ENCODE measurements at places on chromosomes 11 and 22. TPM values are rescaled to one million over a fixed set of nuclear protein-coding genes. Genes with fewer than 3 reads are reported as not detected.

The SCN4B gene
- polyA plus RNA-seq = 0.39 TPM

The CDHR5 gene
- polyA plus RNA-seq = 0.27 TPM

The OR52N1 gene
- not detected for polyA plus RNA-seq

The DBX1 gene
- polyA plus RNA-seq = not detected

The PATE4 gene
- polyA plus RNA-seq = not detected

The RTL10 gene
- 15.7 TPM for polyA plus RNA-seq

The DNAJB7 gene
- 0.39 TPM for polyA plus RNA-seq

The OR52N4 gene
- polyA plus RNA-seq = not detected

The CREB3L1 gene
- polyA plus RNA-seq = 11.7 TPM

The KRTAP5-11 gene
- polyA plus RNA-seq = not detected

The UBQLNL gene
- 2.1 TPM for polyA plus RNA-seq

The C11orf71 gene
- 16.7 TPM for polyA plus RNA-seq

The SMIM35 gene
- not detected for polyA plus RNA-seq

The TTC36 gene
- polyA plus RNA-seq = 4.6 TPM

The C11orf52 gene
- polyA plus RNA-seq = 7.6 TPM

The AASDHPPT gene
- polyA plus RNA-seq = 109 TPM

The SCN2B gene
- polyA plus RNA-seq = 2.2 TPM

The OR51B4 gene
- polyA plus RNA-seq = not detected

The KCNA4 gene
- polyA plus RNA-seq = 1.5 TPM

The HORMAD2 gene
- not detected for polyA plus RNA-seq

The AQP11 gene
- polyA plus RNA-seq = 2.7 TPM

The CCDC188 gene
- polyA plus RNA-seq = not detected

The TMEM191B gene
- polyA plus RNA-seq = 19.2 TPM

The MIF gene
- polyA plus RNA-seq = 4,717 TPM

The FADS1 gene
- 183 TPM for polyA plus RNA-seq

The MRGPRF gene
- 9.7 TPM for polyA plus RNA-seq

The RHOG gene
- polyA plus RNA-seq = 29.2 TPM

The CASP5 gene
- not detected for polyA plus RNA-seq

The GALNT18 gene
- 2.1 TPM for polyA plus RNA-seq

The GANAB gene
- 151 TPM for polyA plus RNA-seq

The MIAT gene
- 0.11 TPM for polyA plus RNA-seq

The TEX54 gene
- polyA plus RNA-seq = 3.0 TPM

The ADM2 gene
- polyA plus RNA-seq = 0.10 TPM

The C11orf97 gene
- polyA plus RNA-seq = not detected

The RFPL2 gene
- polyA plus RNA-seq = 0.40 TPM

The SCGB1A1 gene
- not detected for polyA plus RNA-seq

Measured in cardiac muscle cell (in vitro differentiated cells and primary cell).